ENCODE measurements at places on chromosomes 4 and X. TPM values are rescaled to one million over a fixed set of nuclear protein-coding genes. Genes with fewer than 3 reads are reported as not detected.

DNA sequence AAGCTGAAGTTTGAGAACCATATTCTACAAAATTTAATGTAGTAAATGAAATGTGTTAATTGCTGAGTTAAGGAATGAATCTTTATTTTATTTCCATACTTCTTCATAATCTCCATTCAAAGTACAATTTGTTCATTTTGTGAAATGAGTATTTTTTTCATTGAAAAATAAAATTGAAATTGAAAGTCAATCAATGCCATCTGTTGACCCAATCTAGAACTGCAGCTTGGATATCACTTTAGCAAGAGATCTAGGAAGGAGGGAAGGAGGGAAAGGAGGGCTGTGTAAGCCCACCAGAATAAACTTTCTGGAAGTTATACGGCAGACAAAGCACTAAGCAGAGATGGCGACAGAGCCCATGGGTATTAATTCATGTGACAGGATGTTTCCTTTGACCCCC, 128.4 kb downstream of the ZMAT1 start:
- no peak for DNase-seq

DNA sequence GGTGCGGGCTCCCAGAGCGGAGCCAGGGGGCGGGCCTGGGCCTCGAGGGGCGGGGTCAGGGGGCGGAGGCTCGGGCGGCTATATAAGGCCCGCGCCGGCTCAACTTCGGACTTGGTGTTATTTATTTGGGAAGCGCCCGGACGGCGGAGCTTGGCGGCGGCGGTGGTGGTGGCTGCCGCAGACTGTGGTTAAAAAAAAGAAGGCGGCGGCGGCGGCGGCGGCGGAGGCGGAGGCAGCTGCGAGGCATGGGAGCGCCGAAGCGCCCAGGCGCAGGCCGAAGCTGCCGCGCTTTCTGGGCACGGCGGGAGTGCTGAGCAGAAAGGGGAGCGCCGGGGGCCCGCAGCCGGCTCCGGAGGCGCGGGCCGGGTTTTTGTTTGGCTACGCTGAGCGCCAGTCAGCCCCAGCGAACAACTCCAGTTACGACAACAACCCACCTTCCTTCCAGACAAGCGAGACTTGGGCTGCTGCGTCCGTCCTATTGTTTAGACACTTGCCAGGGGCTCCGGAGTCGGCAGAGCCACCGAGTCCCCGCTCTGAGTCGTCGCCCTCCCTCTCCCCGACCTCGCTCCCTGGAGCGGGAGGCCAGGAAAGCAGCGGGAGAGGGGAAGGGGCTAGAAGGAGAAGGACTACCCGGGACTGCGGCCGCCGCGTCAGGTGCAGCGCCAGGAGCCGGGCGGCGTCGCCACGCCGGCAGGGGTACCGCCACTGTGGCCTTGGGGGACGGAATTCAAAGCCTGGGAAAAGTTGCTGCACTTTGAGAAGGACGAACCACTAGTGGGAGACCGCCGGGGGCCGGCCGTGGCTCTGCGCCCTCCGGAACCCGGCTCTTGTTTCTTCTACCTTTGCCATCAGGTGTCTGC, at the start of gene SLIT2:
SLIT2 (plus strand) TSS at position 110 of the 860 bp plus-strand sequence. CDS start 1,911 bp downstream, outside the sequence.
- peak; percentile 68 for DNase-seq

- DNase-seq, result no peak
Observed at GRCh38 chr4:184252136-184253071, 34.7 kb upstream of the ENPP6 start.

DNA sequence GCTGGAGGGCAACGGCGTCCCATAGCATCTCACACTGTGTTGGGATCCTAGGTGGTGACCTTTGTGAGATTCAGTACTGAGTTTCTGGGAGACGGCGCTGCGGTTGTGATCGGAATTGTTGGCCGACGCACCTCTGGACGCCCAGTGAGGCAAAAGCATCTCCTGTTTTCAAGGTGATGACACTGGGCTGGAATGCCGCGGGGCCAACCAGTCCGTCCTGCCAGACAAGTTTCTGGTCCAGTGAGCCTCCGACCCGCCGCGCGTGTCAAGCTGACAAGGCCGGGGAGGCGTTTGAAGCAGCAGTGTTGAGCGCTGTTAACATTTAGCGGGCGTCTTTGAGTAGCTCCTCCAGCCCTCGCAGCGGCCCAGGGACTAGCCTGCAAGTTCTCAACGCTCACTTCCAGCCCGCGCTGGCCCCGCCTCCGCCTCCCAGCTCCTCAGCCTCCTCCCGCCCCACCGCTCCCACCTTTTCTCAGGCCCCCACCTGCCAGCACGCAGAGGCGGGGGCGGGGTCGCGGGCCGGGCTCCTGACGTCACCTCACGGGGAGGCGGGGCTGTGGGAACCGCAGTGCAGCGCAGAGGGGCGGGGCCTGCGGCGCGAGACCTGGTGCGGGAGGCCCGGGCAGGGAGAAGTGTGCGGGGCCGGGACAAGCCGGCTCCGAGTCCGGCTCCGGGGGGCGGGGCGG, 482 bp upstream of the CDS1 start:
- peak; percentile 82 for DNase-seq

DNA sequence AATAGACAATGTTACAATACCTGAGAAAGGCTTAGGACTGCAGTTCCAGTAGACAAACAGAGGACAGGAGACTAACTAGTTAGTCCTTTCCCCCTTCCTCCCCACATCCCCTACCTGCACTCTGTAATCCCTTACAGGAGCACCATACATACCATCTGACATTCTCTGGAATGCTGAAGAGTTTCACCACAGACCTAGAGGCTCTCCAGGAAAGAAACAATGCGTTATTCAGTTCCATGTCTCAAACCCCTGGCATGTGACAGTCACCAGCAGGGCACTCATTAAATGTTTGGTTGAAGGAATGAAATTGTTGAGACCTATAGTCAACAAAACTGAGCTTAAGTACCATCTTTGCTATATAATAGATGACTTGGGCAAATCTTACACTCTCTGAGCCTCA, 100.2 kb upstream of the USP38 start:
- DNase-seq, result no peak

DNA sequence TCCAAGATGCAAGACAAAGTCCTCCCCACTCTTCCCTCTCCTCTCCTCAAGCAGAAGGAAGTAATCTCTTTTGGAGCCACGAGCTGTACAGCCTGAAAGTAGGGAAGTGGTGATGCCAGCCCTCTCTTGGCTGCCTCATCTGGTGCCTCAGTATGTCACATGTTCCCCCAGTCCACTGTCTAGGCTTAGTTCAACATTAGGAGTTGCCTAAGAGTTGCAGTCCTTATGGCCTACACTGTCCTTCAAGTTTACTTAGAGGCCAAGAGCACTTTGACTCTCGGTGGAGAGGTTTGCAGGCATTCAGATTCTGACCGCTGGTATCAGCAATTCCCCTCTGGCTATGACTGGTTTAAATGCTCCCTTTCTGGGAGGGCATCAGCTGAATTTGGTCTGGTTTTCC, 735.6 kb downstream of the GLUD2 start:
- no peak for DNase-seq

GRCh38 chr4:5839332-5839731, 53.6 kb downstream of the CRMP1 start:
- no peak for DNase-seq

DNA sequence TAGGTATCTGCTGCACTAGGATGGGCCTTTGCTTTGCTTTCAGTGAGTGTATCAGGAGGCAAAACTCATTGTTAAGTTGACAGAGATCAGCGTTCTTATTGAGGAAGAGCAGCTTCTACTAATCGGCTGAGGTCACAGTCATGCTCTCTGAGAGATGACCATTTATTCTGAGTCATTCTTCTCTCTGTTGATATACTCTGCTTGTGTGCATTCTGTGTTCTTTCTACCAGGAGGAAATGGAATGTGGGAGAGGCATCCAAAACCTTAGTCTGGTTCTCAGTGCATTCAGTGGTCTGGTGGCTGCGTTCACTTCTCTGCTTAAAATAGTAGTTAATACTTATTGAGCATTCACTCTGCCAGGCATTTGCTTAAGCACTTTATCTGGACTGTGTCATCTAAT, 66.2 kb downstream of the RRAGB start:
- DNase-seq, result no peak

DNA sequence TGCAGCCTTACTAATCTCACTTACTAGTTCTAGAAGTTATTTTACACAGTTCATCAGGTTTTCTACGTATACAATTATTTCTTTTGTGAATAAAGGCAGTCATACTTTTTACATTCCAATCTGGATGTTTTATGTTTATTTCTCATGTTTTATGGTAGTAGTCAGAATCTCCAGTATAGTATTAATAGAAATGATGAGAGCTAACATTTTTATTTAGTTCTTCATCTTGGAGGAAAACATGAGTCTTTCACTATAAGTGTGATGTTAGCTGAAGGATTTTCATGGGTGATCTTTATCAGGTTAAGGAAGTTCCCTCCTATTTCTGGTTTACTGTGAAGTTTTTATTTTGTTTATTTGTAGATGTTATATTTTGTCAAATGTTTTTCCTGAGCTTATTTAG, 256.1 kb upstream of the GIMD1 start:
- no peak for DNase-seq

GRCh38 chrX:113947548-113947947, 636.3 kb upstream of the HTR2C start:
- DNase-seq, result no peak

- no peak for DNase-seq
Observed at GRCh38 chrX:134572816-134573682, 85.2 kb downstream of the PLAC1 start.

DNA sequence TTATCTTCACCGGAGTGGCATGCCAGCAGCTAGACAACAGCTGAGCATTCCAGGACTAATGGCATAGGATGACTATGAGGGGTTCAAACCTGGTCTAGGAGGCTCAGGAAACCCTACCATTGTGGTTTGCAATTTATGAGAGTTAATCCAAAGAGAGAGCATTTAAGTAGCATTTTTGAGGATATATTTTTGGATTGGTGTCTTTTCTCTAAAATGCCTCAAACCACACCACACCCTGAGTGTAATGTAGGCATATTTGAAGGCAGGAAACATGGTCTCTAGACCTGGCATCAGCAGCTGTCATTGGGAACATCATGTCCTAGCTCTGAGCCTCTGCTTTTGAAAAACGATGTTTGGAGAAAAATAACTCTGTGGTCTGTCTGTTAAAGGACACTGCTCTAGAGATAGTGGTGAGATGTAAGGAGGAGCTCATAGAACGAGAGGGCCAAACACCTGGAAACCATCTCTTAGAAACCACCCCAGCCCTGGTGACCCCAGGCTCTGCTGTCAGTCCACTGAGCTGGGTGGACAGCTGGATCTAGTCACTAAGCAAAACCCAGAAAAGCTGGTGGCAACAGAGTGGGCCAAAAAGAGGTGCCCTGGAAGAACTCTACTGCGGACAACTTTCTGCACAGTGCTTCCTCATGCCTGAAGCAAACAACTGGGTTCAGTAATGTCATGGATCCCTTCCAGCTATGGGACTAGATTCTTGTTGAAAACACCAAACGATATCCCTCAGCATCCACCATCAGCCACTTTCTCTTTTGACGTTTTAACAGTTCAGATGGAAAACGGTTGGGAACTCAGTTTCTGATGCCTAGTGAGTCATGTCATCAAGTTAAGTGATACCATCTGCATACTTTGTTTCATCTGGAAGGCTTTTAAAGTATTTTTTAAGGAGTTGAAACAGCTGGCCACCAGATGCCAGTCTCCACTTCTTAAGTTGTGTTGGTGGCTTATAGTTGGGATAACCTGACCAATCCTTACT, 100.2 kb upstream of the C1QTNF7 start:
- no peak for DNase-seq

- no peak for DNase-seq
Observed at GRCh38 chr4:52966781-52967180, 104.7 kb downstream of the RASL11B start.

- no peak for DNase-seq
Observed at GRCh38 chr4:7584098-7584497, 149.4 kb upstream of the PSAPL1 start.

GRCh38 chr4:98166025-98166730, 22.9 kb upstream of the STPG2 start:
- DNase-seq, result no peak

DNA sequence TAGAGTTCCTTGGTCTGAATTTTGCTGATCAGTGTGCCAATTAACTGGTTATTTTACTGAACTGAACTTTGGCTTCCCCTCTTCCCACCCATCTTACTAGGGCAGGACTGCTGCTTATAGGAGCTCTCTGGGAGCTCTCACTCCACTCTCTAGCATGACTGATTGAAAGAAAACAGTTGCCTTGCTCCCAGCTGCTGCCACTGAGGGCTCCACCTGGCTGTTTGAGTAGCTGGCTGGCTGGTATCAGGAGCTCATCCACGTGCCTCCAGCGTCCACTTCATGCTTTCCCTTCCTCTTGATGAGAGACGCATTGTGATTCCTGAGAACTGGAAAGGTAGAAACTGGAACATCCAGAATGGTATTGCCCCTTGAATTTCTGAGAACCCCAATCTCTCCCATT, 73.0 kb upstream of the KLHL13 start:
- no peak for DNase-seq

DNA sequence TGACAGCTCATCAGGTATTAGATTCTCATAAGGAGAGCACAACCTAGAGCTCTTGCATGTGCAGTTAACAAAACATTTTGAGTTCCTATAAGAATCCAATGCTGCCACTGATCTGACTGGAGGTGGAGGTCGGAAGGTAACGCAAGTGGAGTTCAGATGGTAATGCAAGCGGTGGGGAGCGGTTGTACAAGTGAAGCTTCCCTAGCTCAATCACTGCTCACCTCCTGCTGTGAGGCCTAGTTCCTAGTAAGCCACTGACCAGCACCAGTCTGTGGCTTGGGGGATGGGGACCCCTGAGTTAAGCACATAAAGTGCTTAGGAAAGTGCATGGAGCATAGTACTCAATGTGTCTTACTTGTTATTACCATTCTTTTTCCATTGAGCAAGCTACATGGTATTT, 983.2 kb upstream of the IGFBP7 start:
- DNase-seq, result no peak

GRCh38 chr4:167041524-167041923, 192.8 kb downstream of the SPOCK3 start:
- DNase-seq, result no peak

DNA sequence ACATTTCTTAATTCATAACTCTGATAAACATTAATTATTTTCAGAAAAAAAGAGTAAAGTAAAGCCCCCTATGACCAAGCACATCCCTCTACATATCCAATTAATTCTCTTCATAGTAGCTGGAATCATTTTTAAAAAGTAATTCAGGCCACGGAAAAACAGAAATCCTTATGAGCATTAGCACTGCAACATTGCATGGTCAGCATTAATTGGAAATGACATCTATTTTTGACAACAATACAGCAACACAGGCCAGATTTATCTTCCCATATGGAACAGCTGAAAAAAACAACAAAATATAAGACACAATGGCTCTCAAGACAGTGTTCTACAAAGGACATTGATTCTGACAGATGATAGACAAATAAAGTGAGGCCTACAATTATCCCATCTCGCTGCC, 236.6 kb downstream of the TMA16 start:
- DNase-seq, result no peak

The OR13H1 gene
- polyA plus RNA-seq, result not detected

The ZDHHC15 gene
- 6.6 TPM for polyA plus RNA-seq

The SLC49A3 gene
- 3.2 TPM for polyA plus RNA-seq

The PRRG1 gene
- polyA plus RNA-seq, result 23.9 TPM

The CD38 gene
- polyA plus RNA-seq, result 0.95 TPM

The GPR119 gene
- polyA plus RNA-seq, result not detected

The FAM120C gene
- polyA plus RNA-seq, result 9.8 TPM

The MAGEA12 gene
- not detected for polyA plus RNA-seq
